ENCODE measurements at places on chromosomes 6 and 20. TPM values are rescaled to one million over a fixed set of nuclear protein-coding genes. Genes with fewer than 3 reads are reported as not detected.

BPI gene
- total RNA-seq: 0.99 TPM

- no peaks in the 10 kb centered on the region for H3K27me3 ChIP-seq
- no peak for DNase-seq
- H3K36me3 ChIP-seq: no peaks in the 10 kb centered on the region
Observed at GRCh38 chr6:156980515-156980914, 203.3 kb downstream of the ARID1B start.

DNA sequence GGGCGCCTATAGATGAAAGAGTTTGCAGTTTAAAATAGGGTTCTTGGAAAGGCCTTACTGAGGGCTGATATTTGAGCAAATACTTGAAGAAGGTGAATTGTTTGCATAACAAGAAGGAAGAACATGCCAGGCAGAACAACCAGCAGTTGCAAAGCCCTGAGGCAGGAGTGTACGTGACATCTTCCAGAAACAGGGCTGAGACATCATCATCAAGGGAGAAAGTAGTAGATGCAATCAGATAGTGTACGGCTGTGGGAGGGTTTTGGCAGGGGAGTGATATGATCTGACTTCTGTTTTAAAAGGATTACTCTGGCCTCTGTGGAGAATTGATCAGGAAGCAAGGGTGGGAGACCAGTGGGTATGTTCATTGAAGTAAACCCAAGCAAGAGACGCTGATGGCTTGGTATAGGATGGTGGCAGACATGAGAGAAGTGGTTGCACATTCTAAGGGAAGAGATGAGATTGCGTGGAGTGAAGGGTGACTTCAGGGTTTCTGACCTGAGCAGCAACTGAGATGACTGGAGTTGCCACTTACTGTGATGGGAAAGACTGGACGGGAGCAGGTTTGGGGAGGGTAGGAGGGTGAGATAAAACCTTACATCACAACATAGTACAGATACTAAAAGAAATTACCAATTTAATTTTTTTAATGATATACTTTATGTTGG lies 28.8 kb downstream of the RIOK1 start:
- DNase-seq: no peak
- no peak overlapping the region for H3K4me3 ChIP-seq
- H3K4me1 ChIP-seq: no peaks in the 10 kb centered on the region
- no peaks in the 10 kb centered on the region for H3K27me3 ChIP-seq
- H3K36me3 ChIP-seq: peaks cover 53% of the 10 kb centered on the region

GRCh38 chr6:151499551-151499950 lies 5.7 kb downstream of the CCDC170 start:
- peaks cover 12% of the 10 kb centered on the region for H3K27me3 ChIP-seq
- no peaks in the 10 kb centered on the region for H3K36me3 ChIP-seq
- no peak overlapping the region for H3K27ac ChIP-seq
- DNase-seq: no peak
- no peaks in the 10 kb centered on the region for H3K4me1 ChIP-seq

DNA sequence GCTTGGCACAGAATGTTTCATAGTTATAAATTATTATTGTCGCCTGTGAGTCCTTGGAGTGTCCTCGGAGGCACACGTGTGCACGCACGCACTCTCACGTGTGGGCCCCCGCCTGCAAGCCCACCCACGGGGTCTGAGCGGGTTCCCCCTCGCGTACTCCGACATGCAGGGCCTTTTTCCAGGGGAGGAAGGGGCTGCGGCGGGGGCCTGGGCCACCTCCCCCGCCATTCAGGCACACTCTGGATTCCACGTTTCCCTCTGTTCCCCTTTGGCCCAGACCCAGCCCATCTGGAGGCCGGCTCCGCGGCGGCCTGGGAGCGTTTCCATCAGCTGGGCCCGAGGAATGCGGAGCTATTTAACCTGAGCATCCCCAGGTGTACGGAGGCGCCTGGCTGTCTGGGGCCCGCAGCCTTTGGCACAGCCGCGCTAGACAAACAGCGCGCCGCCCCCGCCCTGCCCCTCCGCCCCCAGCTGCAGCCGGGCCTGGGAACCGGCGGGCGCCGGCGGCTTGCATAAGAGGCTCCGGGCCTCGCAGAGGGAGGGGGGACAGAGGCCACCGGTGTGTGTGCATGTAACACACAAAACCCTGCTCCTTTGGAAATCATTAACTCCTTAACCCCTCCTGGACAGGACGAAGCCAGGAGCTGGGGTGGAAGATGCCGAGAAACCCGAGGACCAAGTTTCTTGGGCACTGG lies 3.3 kb downstream of the ID1 start:
- H3K27me3 ChIP-seq: no peaks in the 10 kb centered on the region
- H3K27ac ChIP-seq: peak overlapping the region; percentile 91
- peak overlapping the region; percentile 16 for H3K4me3 ChIP-seq
- no peaks in the 10 kb centered on the region for H3K36me3 ChIP-seq
- peak; percentile 87 for DNase-seq
- H3K4me1 ChIP-seq: no peaks in the 10 kb centered on the region

- no peak overlapping the region for H3K4me3 ChIP-seq
- H3K4me1 ChIP-seq: peaks cover 22% of the 10 kb centered on the region
- H3K36me3 ChIP-seq: no peaks in the 10 kb centered on the region
- no peak for DNase-seq
- no peaks in the 10 kb centered on the region for H3K27me3 ChIP-seq
Observed at GRCh38 chr6:13355043-13355945, 27.0 kb upstream of the TBC1D7 start.

DNA sequence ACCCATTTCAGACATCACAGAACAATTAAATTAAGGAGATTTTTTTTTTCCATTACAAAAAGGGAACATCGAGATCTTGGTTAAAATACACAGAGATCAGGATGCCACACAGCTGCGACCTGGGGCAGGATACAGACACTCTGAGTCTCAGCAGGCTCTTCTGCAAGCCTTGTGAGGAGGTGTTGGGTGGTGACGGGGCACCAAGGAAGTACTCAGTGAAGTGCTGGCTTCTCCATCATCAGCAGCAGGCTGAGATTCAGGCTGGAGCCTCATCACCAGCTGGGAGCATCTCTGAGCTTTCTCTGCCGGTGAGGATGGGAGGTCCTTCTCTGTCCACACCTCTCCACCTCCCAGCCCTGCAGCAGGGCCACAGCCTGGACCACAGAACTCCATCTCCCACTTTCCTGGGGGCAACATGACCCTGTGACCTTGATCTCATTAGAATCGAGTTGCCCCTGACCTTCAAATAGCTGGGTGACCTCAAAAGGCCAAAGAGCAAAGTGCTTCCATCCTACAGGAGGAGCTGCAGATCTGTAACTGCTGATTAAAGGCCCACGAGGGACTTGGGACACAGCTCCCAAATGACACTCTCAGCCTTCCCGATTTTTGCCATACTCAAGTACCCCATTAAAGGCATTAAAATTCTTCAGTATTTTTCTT lies 16.0 kb downstream of the PMEPA1 start:
- H3K27ac ChIP-seq: no peak overlapping the region
- H3K4me3 ChIP-seq: no peak overlapping the region
- H3K27me3 ChIP-seq: no peaks in the 10 kb centered on the region
- no peak for DNase-seq
- peaks cover 54% of the 10 kb centered on the region for H3K4me1 ChIP-seq
- no peaks in the 10 kb centered on the region for H3K36me3 ChIP-seq

TMC2 gene
- not detected for total RNA-seq

NRSN2 gene
- total RNA-seq: 34.3 TPM

ULBP2 gene
- not detected for total RNA-seq

DNA sequence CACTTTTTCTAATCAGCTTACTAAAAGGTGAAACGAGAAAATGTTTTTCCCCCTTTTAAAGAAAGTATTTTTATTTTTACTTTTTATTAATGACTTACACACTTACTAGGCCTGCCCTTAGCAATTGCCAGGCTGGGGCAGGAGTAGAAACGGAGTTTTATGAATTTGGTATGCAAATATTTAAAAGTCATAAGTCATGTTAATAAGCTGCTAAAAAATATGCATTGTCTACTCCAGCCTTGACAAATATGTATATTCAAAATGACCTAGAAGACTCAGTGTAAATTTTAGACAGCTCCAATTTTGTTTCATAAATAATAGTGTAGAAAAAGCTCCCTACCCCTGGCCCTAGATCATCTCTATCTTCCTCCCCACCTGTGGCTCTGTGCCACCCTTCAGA lies 17.5 kb upstream of the TGM6 start:
- no peak for DNase-seq
- no peak overlapping the region for H3K4me3 ChIP-seq
- no peaks in the 10 kb centered on the region for H3K27me3 ChIP-seq
- no peaks in the 10 kb centered on the region for H3K4me1 ChIP-seq

- DNase-seq: peak; percentile 82
- no peak overlapping the region for H3K4me3 ChIP-seq
- H3K27ac ChIP-seq: no peak overlapping the region
- H3K36me3 ChIP-seq: no peaks in the 10 kb centered on the region
Observed at GRCh38 chr20:2624190-2624589, 28.2 kb upstream of the NOP56 start.

OPRM1 gene
- 0.49 TPM for total RNA-seq

LTB gene
- not detected for total RNA-seq

GRCh38 chr6:163926642-163927041 lies 512.1 kb downstream of the QKI start:
- H3K4me3 ChIP-seq: no peak overlapping the region
- H3K27me3 ChIP-seq: no peaks in the 10 kb centered on the region
- H3K27ac ChIP-seq: no peak overlapping the region
- no peaks in the 10 kb centered on the region for H3K4me1 ChIP-seq
- DNase-seq: peak; percentile 68

GRCh38 chr6:33075568-33076405 lies at the start of gene HLA-DPB1:
HLA-DPB1 (plus strand) TSS chr6:33075990; CDS start chr6:33076042, 52 bp downstream.
- DNase-seq: no peak
- peak within 1 kb of the TSS; percentile 43 for H3K4me3 ChIP-seq
- H3K36me3 ChIP-seq: no peaks in the 10 kb centered on the region
- peaks cover 8% of the 10 kb centered on the region for H3K4me1 ChIP-seq

DNA sequence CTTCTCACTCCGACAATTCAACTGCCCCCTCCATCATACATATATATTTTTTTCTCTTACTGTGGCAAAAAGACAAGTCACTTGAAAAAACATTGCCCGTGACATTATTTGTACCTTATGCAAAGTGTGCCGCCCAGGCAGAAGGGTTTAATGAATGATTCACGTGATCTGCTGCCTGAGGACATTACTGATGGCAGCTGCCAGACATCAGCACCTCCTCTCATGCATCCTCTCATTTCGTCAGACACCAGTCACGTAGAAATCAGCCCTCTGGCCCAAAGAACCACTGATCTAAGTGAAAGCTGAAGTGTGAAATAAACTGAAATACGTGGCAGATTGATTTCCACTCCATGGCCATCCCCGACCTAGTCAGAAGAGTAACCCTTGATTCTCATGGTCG lies 218.8 kb upstream of the PDE10A start:
- H3K4me1 ChIP-seq: peaks cover 24% of the 10 kb centered on the region
- H3K4me3 ChIP-seq: no peak overlapping the region
- no peaks in the 10 kb centered on the region for H3K36me3 ChIP-seq
- no peak for DNase-seq
- peak overlapping the region; percentile 26 for H3K27ac ChIP-seq

GRCh38 chr6:154908723-154909122 lies 86.4 kb upstream of the TIAM2 start:
- no peaks in the 10 kb centered on the region for H3K4me1 ChIP-seq
- no peak overlapping the region for H3K27ac ChIP-seq
- DNase-seq: no peak
- H3K27me3 ChIP-seq: no peaks in the 10 kb centered on the region

DNA sequence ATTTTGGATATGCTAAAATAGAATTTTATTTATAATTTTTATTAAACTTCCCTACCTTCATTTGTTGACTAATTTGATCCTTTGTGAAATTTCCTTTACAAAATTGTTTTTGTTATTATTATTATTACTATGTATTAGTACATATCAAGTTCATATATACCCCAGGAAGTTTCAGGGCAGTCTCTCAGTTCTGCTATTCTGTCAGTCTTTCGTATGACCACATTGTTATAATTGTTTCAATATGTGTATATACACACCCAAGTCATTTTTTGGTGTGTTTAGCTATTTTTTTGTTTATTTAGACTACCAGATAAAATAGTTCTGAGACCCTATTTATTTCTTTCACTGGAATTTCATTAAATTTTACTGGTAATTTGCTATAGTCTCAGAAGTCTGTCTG lies 72.1 kb downstream of the NKAIN2 start:
- no peaks in the 10 kb centered on the region for H3K4me1 ChIP-seq
- no peak overlapping the region for H3K4me3 ChIP-seq
- no peak for DNase-seq

DNA sequence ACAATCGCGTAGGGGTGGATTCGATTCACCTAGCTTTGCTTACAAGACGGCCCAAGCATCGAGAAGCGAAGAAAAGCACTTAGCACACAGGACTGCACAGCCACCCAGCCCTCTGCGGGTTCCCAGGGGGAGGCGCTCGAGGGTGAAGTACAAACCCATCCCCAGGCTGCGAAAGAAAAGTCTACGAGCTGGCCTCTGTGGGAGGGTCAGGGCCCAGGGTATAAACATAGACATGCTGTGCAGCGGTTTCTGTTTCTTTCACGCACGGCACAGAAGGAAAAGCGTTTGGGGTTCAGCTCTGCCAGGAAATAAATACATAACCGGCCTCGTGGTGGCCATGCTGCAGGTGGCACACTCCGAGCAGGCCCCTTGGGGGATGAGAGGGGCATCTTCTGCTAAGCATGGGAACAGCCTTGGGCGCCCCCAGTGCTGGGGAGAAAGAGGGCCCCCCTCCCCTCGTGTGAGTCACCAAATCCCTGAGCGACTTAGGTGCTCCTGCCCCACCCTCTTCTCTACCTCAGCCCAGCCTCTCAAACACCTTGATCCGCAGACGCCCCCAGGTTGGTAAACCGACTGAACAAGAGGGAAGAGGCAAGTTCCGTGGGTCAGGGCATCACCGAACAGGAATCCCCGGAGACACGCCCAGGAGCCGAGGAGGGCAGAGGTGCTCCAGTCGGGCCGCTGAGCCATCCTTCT lies 91.6 kb upstream of the RIPOR2 start:
- H3K36me3 ChIP-seq: no peaks in the 10 kb centered on the region
- H3K4me3 ChIP-seq: no peak overlapping the region
- no peak for DNase-seq
- H3K27me3 ChIP-seq: no peaks in the 10 kb centered on the region
- no peaks in the 10 kb centered on the region for H3K4me1 ChIP-seq
- H3K27ac ChIP-seq: no peak overlapping the region

DNA sequence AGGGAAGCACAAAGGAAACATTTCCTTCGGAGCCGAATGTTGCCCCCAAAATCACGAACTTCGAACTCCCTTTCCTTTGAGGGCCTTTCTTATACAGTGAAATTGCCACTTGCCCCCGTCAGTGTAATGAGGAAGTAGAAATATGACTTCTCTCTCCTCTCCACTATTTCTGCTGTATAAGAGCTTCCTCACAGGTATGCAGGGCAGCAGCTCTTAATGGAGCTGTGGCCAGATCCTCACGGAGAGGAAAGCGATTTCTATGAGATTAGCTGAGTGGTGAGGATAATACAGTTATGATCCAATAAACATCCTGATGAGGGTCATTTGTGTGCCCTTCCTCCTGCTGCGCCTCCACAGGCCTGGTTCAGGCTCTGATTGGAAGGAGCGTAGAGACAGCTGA lies 10.8 kb upstream of the CPNE5 start:
- H3K4me3 ChIP-seq: no peak overlapping the region
- DNase-seq: no peak
- H3K4me1 ChIP-seq: no peaks in the 10 kb centered on the region
- no peaks in the 10 kb centered on the region for H3K36me3 ChIP-seq
- no peak overlapping the region for H3K27ac ChIP-seq

GRCh38 chr20:3229158-3229557 lies 9.8 kb downstream of the SLC4A11 start:
- no peak overlapping the region for H3K4me3 ChIP-seq
- no peak for DNase-seq
- no peaks in the 10 kb centered on the region for H3K36me3 ChIP-seq
- no peaks in the 10 kb centered on the region for H3K27me3 ChIP-seq

GRCh38 chr6:3001773-3002293 lies 2.1 kb downstream of the NQO2 start:
- peaks cover 21% of the 10 kb centered on the region for H3K4me1 ChIP-seq
- no peak for DNase-seq
- peaks cover 27% of the 10 kb centered on the region for H3K36me3 ChIP-seq
- H3K4me3 ChIP-seq: no peak overlapping the region

- H3K4me1 ChIP-seq: no peaks in the 10 kb centered on the region
- no peak overlapping the region for H3K27ac ChIP-seq
Observed at GRCh38 chr6:84390851-84391250, 163.4 kb upstream of the CEP162 start.
